Fibroblast of the aortic adventitia (primary cell): ENCODE measurements at places on chromosomes 4 and X. TPM values are rescaled to one million over a fixed set of nuclear protein-coding genes. Genes with fewer than 3 reads are reported as not detected.

DNA sequence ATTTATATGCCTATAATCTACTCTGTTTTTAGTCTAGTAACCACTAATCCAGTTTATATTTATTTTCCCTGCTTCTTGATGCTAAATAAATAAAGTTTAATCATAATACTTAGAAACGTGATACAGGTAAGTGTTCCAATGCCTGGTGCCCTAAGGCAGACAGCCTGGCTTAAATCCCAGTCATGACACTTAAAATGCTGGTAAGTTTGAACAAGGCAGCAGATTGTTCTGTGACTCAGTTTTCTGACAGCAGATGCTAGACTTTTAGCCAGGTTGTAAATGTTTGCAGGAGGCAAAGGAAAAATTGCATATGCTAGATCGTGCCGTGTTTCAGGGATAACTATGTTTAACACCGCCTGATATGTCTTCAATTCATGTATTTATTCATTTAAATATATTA, 2661.6 kb downstream of the PCDH7 start:
- no peak for DNase-seq

GRCh38 chrX:9131066-9131465, 97.1 kb upstream of the FAM9B start:
- no peak for DNase-seq

The DCAF12L1 gene
- total RNA-seq = not detected in 2 replicates

- DNase-seq = no peak
Observed at GRCh38 chr4:102322736-102323135, 22.5 kb downstream of the SLC39A8 start.

DNA sequence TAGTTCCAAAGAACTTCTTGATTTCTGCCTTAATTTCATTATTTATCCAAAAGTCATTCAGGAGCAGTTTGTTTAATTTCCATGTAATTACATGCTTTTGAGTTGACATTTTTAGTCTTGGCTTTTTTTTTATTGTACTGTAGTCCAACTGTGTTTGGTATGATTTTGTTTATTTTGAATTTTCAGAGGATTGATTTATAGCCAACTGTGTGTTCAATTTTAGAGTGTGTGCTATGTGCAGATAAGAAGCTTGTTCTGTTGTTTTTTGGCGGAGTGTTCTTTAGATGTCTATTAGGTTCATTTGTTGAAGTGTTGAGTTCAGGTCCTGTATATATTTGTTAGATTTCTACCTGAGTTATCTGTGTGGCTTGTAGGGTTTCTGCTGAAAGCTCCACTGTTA, 533.6 kb downstream of the TRAM1L1 start:
- no peak for DNase-seq

DNA sequence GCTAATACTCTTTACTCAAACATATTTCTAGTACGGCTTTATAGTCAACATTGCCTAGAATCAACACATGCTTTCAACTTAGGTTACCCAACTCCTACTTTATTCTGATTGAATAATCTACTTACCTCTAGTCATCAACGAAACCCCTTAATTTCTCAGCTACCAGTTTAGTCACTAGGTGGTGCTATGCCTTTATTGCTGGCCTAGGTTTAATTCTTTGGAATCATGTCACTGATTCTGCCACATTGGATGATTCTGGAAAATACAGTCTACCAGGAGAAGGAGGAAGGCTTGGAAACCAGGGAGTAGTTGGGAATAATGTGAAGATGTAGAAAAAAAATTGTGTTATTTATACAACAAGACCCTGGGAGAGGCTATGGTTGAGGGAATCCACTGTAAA, 167.7 kb downstream of the DCAF12L2 start:
- no peak for DNase-seq

The PNMA6F gene
- not detected in 2 replicates for total RNA-seq

- no peak for DNase-seq
Observed at GRCh38 chrX:150058728-150059127, 120.4 kb upstream of the EOLA2 start.

DNA sequence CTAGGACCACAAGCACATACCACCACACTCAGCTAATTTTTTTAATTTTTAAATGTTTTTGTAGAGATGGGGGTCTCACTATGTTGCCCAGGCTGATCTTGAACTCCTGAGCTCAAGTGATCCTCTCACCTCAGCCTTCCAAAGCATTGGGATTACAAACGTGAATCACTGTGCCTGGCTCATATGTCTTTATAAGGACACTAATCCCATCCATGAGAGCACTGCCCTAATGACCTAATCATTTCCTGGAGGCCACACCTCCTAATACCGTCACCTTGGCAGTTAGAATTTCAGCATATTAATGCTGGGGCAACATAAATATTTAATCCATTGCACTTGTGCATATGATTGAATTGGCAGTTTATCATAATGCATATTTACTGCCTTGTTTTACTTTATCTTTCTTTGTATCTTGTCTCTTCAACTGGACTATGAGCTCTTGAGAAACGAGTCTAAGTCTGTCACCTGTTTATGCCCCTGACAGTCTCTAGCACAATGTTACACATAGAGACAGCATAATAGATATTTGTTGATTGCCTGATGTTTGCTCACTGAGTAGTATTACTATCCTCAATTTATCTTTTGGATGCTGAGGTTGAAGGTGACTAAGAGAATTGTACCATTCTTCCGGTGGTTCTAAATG, 172.0 kb downstream of the AASDH start:
- DNase-seq = no peak

DNA sequence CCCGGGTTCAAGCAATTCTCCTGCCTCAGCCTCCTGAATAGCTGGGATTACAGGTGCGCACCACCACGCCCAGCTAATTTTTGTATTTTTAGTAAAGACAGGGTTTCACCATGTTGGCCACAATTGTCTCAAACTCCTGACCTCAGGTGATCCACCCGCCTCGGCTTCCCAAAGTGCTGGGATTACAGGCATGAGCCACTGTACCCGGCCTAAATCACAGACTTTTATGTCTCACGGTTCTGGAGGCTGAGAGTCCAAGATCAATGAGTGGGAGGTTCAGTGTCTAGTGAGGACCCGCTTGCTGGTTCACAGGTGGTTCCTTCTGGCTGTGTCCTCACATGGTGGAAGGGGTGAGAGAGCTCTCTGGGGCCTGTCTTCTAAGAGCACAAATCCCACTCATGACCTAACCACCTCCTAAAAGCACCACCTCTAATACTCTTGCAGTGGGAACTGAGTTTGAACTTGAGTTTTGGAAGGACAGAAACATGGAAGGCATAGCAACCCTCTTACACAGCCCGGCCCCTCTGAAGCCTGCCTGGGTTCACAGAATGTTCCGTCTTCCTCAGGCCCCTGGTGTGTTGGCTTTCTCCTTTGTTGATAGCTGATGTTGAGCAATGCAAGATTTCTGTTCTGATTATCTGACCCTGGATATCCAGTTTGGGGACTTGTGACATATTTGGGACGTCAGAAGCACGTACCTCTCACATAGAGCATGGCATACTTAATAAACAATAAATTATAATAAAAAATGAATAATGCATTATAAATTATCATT, 1.9 kb upstream of the AKAP17A start:
- DNase-seq = no peak

The BOD1L1 gene
- total RNA-seq = 38.0 and 41.5 TPM in 2 replicates

The ZNF732 gene
- total RNA-seq = 0.27 and 0.57 TPM in 2 replicates
